WTC11 (cell line): ENCODE measurements at places on chromosomes 13 and 19.

DNA sequence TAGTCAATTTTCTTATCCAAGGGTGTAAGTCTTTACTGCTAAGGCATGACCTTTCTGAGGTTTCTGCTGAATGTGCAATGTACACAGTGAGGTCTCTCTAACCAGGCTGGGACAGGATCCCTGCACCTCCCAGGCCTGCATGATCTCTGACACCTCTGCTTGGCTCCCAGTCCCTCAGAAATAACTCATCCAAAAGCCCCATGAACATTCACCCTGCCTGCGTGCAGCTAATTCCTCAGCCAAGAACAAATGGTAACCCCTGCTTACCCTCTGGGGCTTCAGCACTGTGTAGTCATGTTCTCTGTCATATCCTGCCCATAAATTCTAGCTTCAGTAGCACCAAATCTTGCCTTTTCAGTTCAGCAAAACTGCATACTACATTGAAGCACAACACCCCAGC, 1146.3 kb upstream of the MIR17HG start:
- no peak for DNase-seq

DNA sequence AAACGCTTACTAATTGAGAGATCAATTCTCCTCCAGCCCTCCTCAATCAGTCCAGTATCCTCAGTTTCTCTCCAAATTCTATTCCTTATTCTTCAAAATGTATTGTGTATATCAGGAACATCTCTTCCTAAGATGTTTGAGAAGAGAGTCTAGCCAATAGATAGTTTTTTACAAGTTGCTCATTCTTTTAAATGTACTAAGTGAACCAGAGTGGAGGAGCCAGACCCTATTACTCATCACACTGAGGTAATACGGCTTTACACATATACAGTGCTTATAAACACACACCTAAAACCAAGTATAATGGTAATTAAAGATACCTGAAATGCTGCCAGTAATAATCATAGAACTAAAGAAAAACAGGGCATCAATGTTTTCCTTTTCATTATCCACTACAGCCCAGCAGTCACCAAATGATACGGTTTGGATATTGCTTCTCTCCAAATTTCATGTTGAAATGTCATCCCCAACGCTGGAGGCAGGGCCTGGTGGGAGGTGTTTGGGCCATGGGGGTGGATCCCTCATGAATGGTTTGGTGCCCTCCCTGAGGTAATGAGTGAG, 45.2 kb upstream of the HMGB1 start:
- DNase-seq = no peak

DNA sequence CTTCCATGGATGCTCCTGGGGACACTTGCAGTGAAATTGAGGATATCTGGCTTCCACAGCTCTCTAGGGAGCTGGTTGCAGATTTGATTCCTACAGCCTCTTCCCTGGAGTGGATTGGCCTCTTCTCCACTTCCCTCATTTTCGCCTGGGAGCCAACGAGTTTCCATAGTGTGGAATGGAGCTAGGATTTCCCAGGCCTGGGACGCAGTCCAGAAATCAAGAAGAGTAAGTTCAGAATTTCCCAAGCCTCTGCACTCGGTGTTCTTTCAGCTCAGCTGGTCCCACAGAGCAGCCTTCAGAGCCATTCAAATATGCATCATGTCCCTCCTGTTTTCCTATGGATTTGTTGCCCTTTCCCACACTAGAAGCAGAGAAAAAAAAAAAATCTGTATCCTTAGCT, 68.2 kb downstream of the RAP2A start:
- DNase-seq = no peak

DNA sequence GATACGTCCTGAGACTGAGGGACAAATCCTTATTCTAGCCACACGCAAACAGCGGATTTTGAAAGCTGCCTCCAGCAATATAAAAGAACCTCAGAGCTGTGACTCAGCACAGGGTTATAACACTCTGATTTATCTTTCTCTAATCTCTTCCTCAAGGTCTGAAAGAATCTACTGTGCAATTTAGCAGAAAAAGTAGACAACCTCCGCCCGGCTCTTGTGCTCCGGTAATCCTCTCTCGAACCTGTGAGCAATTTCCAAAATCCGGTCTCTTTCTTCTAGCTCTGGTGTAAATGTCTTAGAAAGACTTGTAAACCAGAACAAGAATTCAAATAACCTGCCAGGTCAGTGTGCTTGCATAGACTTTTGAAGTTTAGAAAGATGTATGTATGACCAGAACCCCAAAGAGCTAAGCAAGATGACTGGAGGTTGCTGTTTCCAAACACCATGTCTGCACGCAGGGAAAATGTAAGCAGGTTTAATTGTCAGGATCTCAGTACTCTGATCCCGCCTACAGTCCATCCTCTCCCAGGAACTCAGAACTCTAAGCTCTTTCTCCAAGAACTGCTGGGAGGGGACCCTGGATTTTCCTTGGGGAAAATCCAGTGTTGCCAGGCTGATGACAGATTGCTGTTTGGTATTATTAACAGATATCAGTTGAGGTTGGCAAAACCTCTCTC, 338.1 kb downstream of the RFC3 start:
- DNase-seq = no peak

DNA sequence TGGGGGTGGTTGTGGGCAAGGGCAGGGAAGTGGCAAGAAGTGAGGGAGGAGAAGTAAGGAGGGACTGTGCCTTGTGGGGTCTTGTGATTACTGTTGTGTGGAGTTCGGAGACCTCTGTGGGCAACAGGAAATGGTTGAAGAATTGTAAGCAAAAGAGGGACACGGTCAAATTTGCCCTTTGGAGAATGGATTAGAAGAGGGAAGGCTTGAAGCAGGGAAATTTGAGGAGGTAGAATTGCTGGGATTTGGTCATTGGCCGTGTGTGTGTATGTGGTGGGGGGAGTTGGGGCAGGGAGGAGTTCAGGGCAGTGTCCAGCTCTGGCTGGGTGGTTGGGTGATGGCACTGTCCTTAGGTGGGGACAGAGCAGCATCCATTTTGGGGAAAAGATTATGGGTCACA, 3.6 kb downstream of the WASF3 start:
- no peak for DNase-seq

DNA sequence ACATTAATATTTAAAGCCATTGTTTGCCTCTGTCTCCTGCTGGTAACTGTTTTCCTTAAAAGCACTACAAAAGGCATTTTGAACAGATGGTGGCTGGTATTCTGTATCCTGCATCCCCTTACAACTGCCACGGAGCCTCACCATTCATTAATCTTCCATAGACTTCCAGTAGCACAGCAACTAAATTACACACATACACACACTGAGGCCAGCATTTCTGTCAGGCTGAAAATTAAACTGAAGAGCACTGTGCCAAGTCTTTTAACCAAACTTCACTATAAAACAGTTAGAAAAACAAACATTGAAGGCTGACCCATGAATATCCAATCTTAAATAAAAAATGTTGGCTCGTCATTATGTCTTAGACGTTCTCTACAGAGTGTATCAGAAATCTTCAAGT, 697.8 kb downstream of the DACH1 start:
- DNase-seq = no peak

GRCh38 chr19:33558856-33559255, 37.3 kb upstream of the PEPD start:
- DNase-seq = no peak
